ENCODE measurements at places on chromosomes 5 and 9.

DNA sequence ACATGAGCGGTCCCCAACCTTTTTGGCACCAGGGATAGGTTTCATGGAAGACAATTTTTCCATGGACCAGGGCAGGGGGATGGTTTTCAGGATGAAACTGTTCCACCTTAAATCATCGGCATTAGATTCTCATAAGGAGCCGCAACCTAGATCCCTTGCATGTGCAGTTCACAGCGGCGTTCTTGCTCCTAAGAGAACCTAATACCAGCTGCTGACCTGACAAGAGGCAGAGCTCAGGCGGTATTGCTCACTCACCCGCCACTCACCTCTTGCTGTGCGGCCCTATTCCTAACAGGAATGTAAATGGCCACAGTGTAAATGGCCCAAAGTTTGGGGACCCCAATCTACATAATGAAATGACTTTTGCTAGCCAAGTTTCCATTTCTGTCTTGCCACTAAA is 3.1 kb upstream of the PLIN2 start:
- no peak for DNase-seq

GRCh38 chr5:143820451-143820850 is 8.5 kb downstream of the HMHB1 start:
- DNase-seq, result no peak

GRCh38 chr9:117697046-117697445 is 7.2 kb upstream of the TLR4 start:
- DNase-seq, result no peak

- no peak for DNase-seq
Measured at GRCh38 chr9:33131790-33132772, 35.1 kb downstream of the B4GALT1 start.

DNA sequence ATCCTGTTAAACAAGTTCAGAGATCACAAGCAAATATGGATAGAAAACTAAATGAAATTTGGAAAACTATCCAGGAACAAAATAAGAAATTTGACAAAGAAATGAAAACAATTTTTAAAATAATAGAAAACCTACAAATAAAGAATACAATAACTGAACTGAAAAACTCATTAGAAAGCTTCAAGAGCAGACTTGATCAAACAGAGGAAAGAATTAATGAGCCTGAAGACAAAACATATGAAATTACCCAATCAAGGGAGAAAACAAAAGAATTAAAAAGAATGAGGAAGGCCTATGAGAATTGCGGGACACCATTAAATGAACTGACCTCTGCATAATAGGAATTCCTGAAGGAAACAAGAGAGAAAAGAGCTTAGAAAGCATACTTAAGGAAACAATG is 39.8 kb upstream of the TNPO1 start:
- no peak for DNase-seq

- no peak for DNase-seq
Measured at GRCh38 chr9:2285416-2286332, 270.5 kb downstream of the SMARCA2 start.
